A172 (cell line): ENCODE measurements at places on chromosomes 12 and 14.

- no peak for DNase-seq
These were observed 8.4 kb upstream of the SALL2 start for GRCh38 chr14:21534576-21534975.

GRCh38 chr12:122399592-122400373 lies 22.7 kb downstream of the CLIP1 start:
- peak; percentile 92 for DNase-seq

DNA sequence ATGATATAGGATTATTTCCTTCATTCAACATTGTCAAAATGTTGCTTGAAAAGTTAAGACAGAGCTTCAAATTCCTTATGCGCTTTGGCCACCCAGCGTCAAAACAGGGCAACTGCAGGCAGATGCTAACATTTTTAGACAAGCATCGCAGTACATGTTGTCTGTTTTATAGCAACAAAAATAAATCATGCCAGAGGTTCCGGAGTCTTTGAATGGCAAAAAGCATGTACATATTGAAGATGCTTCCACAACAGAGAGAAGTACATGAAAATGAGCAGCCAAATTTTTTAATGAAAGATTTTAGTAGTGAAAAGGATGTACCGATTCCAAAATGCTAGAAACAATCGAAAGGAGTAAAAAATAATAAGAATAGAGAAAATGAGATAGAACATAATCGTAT lies 49.8 kb upstream of the USP15 start:
- DNase-seq, result peak; percentile 15

GRCh38 chr14:52265253-52265652 lies 2.2 kb upstream of the PTGDR start:
- DNase-seq, result no peak

DNA sequence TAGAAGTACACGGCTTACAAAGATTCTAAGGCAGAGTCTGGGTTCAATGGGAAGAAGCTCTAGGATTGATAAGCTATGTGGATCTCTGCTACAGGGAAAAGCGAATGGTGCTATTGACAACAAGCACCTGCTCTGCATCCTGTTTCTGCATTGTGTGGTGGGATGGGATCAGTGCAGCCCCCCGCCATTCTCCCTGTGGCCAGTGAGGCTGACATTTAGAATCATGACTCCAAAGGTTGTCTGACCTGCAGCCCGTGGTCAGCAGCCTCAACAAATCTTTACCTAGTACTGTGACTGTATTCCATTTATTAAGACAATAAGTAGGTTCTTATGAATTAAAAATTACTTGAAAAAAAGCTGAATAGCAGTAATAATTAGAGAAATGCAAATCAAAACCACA lies 1477.0 kb upstream of the TMEM132C start:
- no peak for DNase-seq

DNA sequence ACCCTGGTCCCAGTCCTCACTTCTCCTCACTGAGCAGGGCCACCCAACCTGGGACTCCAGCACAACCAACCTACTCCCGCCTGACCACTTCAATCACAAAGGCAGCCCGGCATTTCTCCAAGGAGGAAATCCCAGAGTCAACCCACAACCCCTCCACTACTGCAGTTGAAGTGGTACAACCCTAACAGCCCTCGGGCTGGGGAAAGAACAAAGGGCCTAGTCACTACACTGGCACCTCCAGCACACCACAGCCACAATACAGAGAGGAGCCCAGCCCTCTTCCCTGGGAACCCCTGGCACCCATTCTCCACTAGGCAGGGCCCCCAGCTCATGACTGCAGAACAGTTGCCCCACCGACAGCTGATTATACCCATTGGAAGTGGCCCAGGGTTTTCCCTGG lies 13.7 kb upstream of the OR5AU1 start:
- no peak for DNase-seq

DNA sequence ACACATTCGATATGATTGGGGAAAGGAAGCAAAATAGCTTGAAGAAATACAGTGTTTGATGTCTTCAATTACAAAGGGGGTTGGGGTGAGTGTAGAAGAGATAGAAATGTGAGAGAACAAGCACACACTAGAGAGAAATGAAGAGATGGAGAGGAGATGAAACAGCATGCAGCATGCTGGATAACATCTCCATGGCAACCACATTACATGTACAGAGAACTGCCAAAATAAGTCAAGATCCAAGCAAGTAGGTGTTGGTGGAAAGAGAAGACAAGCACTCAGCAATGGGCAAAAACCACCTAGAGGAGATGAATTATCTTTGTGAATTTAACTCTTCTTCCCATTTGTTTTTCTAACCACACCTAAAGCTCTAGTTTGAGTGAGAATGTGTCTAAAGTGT lies 289.8 kb downstream of the GRIN2B start:
- no peak for DNase-seq

- DNase-seq, result no peak
These were observed 23.6 kb downstream of the RFLNA start for GRCh38 chr12:124318278-124319020.

GRCh38 chr14:105088812-105089745 lies 23.8 kb upstream of the GPR132 start:
- DNase-seq, result no peak

DNA sequence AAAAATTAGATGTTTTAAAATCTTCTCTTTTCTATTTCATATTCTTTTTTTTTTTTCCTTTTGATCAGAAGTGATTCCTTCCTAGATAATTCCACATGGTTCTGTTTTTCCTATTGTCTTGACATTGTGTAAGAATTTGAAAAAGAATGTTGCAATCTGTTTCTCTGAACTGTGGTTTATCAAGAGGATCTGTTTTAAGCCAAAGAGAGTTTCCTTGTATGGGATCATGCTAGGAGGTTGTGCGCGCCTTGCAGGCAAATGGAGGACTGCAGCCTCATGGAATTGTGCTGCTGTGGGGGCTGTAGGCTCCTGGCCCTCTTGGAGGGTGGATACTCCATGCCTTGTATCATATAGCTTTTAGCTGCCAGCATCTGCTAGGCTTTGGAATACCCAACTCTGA lies 43.3 kb upstream of the MBIP start:
- no peak for DNase-seq

GRCh38 chr12:101981868-101982267 lies 79.9 kb downstream of the WASHC3 start:
- DNase-seq, result no peak

DNA sequence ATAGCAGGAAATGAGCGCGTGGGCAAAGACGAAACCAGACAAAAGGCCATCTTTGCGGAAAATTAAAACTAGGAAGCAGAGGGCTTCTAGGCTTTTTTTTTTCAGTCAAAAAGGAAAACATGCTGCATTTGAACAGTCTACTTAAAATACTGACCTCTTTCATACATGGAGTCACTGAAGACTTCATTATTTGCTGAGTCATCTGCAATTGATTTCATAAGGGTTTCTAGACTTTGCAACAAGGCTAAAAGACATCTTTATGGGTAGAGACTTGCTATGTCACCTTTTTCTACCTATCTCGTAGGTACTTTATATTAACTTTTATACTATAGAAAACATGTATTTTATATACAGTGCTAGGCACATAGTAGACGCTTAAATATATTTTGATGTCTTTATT lies 238.4 kb downstream of the TMEM132D start:
- no peak for DNase-seq

DNA sequence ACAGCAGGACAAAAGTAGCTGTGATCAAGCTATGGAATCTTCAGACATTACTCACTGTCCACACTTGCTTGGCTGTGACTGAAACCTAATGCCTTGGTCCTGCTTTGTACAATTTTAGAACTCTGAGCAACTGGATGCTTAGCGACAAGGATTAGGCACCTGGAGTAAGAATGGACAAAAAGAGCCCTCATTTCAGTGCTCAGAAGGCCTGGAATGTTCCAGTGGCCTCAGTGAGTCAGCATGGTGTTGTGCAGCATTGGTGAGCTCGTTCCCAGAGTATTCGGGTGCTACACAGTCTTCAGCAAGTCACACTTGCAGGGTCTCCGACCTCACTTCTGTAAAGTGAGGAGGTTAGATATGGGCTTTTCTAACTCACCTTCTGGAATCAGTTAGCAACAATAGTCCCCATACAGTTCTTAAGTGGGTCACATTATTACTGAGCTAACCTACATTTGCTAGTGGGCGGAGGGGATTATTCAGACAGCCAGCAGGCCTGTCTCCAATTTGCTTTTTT lies 108.0 kb upstream of the MDM1 start:
- DNase-seq, result peak; percentile 13

GRCh38 chr12:106415134-106415533 lies 57.6 kb downstream of the POLR3B start:
- peak; percentile 67 for DNase-seq

DNA sequence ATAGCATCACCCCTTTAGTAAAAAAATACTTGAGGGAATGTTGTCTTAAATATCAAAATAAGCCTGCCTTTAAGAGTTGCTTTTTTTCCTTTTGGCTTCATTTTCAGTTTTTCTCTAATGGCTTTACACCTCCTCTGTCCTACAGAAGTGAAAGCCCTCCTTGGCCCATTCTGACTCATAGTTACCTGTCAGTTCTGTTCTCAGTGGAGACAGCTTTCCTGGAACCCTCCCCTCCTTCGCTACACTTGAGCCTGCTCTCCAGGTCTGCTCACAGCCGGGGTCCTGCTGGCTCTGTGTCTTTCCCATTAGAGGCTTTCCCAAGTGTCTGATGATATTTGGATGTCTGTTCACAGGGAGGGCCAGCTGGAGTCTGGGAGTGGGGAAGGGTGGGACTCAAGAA lies 84.0 kb downstream of the PELI2 start:
- no peak for DNase-seq

DNA sequence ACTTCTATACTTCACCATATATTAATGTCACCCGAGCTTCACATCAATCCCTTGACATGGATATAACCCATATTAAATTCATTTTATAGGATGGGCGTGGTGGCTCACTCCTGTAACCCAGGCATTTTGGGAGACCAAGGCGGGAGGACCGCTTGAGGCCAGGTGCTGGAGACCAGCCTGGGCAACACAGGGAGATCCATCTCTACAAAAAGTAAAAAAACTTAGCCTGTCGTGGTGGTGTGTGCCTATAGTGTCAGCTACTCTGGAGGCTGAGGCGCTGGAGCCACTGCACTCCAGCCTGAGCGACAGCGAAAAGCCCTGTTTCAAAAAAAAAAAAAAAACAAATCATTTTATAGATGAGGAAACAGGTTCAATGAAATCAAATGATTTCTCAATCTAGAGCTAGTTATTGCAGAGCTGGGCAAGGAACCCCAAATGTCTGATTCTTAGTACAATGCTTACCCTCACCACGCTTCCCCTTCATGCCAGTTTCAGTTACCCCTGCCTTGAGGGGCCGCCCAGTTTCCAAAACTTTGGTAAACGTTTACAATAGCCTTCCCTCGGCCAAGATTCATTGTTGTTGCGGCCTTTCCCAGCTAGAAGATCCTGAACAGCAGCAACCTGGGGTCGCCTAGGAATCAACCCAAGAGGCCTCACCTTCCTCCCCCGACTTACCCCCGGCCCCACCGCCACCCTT lies 751 bp downstream of the PSMB5 start:
- no peak for DNase-seq

DNA sequence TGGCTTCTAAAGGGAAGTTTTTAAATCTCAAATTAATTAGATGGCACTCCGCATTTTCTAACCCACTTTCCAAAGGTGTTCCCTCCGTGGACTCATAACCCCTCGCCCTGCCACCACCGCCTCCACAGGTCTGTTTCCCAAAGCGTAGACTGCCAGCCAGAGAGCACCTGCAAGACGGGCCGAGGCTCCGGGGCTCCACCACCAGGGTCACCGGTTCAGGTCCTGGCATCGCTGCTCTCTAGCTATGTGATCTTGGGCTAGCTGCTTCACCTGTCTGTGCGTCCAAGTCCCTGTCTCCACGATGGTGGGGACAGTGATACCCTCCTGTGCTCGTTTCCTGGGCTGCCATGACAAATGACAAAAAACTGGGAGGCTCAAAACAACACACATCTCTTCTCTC lies 11.5 kb downstream of the RIMBP2 start:
- DNase-seq, result no peak

- DNase-seq, result no peak
These were observed 17.2 kb upstream of the LRRK2 start for GRCh38 chr12:40207551-40207950.

- no peak for DNase-seq
These were observed 15.2 kb downstream of the HNF1A start for GRCh38 chr12:120993496-120993895.

GRCh38 chr12:75634244-75635222 lies 123.1 kb upstream of the KRR1 start:
- DNase-seq, result no peak

DNA sequence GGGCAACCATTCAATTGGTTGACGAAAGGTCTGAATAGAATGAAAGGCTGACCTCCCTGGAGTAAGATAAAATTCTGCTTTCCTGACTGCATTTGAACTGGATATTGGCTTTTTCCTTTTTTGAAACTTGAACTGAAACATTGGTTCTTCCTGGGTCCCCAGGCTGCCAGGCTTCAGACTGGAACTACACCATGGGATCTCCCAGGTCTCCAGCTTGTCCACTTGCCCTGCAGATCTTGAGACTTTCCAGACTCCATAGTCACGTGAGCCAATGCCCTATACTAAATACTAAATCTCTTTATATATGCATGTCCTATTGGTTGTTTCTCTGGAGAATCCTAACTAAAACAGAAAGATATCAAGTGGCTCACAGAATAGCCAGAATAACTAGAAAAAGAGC lies 118.7 kb upstream of the KRR1 start:
- DNase-seq, result no peak

DNA sequence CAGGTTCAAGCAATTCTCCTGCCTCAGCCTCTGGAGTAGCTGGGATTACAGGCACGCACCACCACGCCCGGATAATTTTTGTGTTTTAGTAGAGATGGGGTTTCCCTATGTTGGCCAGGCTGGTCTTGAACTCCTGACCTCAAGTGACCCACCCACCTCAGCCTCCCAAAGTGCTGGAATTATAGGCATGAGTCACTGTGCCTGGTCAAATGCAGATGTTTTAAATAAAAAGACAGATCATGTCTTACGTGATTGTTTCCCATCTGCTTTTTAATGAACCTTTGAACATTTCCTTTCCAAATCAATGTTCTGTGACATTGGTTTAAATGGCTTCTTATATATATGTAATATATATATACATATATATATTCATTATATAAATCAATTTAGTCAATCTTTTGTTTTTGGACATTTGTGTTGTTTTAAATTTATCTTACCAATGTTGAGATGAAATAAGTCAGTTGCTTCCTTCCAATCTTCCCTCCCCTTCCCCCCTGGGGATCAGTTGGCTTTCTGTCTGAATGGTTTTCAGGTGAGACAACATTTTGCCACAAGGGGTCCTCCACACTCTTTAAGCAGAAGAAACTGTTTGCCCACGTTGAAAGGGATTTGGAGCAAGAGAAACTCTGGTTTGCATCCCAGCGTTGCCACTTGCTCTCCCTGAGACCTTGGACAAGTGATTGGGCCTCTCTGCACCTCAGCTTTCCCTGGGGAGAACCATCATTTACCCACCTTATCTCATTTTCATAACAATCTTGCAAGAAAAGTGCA lies 47.6 kb upstream of the RBM19 start:
- DNase-seq, result peak; percentile 42

- DNase-seq, result no peak
These were observed 54.7 kb downstream of the CPSF2 start for GRCh38 chr14:92176476-92176875.

GRCh38 chr14:100761481-100761880 lies 34.8 kb downstream of the DLK1 start:
- peak; percentile 82 for DNase-seq

- DNase-seq, result no peak
These were observed 188.9 kb upstream of the NTF3 start for GRCh38 chr12:5243014-5243413.

GRCh38 chr12:19507823-19508222 lies 68.5 kb downstream of the AEBP2 start:
- DNase-seq, result no peak
